ENCODE measurements at places on chromosomes 11 and 22. TPM values are rescaled to one million over a fixed set of nuclear protein-coding genes. Genes with fewer than 3 reads are reported as not detected.

GP1BB gene
- total RNA-seq: 2.7 TPM

OR52E8 gene
- not detected for total RNA-seq

GDPD4 gene
- total RNA-seq: not detected

SRPRA gene
- 39.4 TPM for total RNA-seq

ADM2 gene
- 0.25 TPM for total RNA-seq

ANGPTL5 gene
- not detected for total RNA-seq

H19 gene
- 162 TPM for total RNA-seq

MOGAT2 gene
- total RNA-seq: not detected

MYBPC3 gene
- not detected for total RNA-seq

HPX gene
- 0.25 TPM for total RNA-seq

RPUSD4 gene
- 31.2 TPM for total RNA-seq

SHISAL1 gene
- total RNA-seq: under 0.01 TPM

DNA sequence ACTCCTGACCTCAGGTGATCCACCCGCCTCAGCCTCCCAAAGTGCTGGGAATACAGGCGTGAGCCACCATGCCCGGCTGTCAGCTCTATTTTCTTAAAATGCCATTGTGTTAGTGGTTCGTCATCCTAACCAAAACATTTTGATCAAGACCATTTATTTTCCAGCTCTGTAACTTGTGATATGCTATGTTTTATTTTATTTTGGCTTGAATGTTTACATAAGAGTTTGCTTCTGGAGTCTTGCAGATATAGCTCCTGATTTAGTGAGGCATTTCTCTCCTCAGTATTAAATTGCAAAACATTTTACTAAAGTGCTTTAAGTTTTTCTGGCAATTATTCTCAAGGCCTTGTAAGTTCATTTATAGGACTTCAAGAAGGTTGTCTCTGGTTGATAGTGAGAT lies 4.4 kb downstream of the EP300 start:
- no peak for DNase-seq

DNA sequence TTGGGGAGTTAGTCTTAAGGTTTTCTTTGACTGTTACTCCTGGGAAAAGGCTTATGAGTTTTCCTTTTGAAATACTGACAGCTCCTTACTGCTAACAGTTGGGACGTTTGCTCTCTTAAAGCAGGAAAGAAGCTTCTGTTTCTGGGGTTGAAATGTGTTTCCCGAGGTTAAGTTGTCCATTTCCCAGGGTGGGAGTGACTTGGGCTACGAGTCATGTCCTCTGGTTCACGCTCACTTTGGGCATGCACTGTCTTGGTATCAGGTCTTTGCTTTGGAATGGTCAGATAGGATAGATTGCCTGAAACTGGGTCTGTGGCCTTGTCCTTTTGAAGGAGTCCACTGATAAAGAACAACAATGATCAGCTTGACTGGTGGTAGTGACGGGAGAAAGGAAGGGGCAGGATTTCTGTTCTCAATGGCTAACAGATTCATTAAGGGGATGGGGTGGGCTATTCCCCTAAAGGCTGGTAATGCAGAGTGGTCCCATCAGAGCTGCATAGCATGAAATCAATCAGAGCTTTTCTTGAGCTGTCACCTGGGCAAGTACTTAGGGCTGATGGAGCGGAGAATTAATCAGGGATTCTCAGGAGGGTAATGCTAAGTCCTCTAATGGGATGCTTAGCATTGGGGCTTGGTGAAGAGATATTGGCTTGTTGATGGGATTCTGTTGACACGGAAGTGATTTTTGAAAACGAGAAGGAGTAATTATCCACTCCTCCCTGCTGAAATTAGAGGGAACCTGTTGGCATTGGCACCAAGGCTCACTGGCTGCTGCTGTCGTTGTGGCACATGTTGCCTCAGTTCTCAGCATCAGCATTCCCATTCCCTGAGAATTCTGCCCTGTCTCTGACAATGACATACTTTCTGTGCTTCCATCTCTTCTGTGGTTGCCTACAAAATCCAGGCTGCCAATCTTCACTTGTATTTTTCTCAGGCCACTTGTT lies 81.6 kb downstream of the TEAD1 start:
- DNase-seq: peak; percentile 18

DNA sequence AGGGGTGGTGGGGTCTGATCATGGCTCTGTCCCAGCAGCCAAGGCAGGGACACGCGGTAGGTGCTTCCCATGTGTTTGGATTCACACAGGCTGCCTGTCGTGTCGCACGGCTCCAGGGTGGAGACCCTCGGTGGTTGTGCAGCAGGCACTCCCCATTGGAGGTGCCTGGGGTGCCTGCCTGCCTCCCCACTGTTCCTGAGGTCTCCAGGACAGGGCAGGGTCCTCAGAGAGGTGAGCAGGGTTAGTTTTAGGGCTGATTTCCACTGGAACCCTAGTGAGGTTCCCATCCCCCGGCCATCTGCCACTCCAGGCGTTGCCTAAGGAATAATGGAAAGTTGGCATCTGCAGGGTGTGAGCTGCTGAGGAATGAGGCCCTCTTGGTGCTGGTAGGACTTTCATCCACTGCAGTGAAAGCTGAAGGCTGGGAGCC lies 32.3 kb downstream of the OSBPL5 start:
- no peak for DNase-seq

- no peak for DNase-seq
These were observed 18.4 kb downstream of the PARVB start for GRCh38 chr22:44042249-44043218.

DNA sequence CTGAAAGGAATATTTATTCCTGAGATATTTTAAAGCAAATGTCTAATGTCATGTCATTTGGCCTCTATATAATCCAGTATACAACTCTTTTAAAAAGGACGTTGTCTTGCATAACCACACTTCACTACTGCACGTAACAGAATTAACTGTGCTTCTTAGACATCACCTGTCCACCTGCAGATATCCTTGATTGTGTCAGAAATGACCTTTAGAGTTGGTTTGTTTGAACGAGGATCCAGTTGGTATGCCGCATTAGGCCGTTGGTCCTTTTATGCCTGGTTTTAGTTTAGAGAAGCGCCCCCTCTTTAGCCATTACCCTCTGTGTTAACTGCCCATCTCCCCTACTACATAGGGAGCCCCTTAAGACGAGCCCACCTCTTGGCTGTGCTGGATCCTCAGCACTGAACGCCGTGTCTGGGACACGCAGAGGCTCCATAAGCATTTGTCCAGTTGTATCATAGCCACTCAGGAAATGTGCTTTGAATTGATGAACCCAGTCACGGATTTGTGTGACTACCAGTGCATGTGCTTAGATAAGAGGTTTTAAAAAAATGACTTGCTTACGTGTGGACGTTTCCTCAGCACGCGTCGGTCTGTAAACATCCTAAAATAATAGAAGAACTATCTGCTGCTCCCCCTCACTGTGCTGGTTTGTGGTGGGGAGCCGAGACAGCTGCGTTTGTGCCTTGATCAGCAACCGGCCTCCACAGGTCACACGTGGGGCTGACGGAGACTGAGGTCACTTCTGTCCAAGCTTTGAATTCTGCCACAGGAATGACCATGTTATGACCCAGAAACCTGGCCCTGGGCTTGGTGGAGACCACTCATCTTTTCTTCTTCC lies 4.0 kb downstream of the MICAL2 start:
- peak; percentile 80 for DNase-seq

DNA sequence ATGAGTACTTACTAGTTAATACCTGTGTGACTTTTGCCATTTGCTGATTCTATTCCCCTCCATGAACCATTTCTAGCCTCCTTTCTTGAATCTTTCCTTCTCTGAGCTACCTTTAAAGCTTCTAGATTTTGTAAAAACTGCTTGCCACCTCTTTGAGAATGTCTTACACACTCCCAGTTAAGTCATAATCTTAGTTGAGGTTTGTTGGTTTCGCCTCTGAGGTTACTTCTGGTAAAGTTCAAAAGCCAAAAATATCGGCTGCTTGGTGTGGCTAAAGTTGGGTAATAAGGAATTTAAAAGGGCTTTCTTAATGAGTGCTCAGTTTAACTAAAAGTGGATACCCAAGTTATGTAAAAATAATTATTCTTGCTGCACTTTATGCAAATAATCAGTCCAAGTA lies 10.4 kb upstream of the GLYAT start:
- DNase-seq: no peak

DNA sequence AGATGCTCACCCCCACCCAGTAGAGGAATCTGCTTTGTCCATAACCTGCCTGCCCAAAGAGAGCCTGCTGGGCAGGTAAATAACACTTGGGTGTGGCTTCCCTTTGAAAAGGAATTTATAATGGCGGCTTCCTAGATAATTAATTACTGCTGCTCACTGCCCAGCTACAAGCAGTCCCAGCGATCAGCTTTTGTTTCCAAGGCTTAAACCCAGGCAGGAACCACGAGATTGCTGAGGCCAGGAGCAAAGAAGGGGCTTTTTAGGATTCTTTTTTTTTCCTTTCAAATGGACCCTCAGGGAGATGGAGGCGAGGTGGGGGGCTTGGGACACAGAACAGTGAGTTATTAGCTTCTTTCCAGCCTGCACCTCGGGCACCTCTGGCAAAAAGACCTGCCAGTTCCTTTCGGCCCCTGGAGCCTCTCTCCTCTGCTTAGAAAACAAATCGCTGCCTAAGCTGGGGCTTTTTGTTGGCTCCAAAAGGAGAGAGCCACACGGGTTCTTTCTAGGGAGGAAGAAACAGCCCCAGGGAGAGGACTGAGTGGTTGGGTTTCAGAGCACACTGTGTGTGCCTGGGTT lies 107.2 kb downstream of the TSPAN18 start:
- DNase-seq: no peak

GRCh38 chr11:70409871-70410270 lies 11.5 kb downstream of the CTTN start:
- DNase-seq: no peak

- peak; percentile 23 for DNase-seq
These were observed at the start of gene ABCG4 for GRCh38 chr11:119149018-119149785. ABCG4 (plus strand) TSS chr11:119149052; CDS start chr11:119149966, 914 bp downstream.

DNA sequence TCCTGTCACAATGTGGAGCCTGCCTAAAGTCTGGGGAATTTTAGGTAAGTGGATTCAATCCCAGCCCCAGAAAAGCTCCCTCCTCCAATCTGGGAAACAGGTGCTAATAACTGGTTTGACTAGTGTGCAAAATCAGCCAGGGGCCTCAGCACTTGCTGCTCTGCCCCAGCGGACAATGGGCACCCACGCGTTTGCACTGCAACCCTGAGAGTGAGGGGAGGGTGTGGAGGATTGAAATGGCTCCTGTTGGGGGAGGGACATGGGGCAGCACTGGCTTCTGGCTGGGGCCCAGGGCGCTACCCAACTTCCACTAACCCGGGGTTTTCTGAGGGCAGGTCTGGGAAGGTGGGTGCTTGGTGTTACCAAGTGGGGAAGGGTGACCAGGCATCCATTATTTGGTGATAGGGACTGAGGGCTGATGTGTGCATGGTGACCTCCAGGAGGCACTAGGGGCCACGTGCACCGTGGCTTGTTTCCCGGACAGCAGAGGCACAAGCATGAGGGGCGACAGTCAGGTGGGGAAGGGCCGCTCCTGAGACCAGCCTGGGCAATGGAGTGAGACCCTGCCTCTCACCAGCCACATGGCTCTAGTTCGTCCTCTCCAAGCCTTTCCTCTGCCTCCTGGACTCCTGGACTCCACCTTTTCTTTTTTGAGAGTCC lies 4.3 kb upstream of the PNPLA5 start:
- DNase-seq: no peak

- peak; percentile 56 for DNase-seq
These were observed 20.7 kb upstream of the AIFM3 start for GRCh38 chr22:20946080-20946986.

DNA sequence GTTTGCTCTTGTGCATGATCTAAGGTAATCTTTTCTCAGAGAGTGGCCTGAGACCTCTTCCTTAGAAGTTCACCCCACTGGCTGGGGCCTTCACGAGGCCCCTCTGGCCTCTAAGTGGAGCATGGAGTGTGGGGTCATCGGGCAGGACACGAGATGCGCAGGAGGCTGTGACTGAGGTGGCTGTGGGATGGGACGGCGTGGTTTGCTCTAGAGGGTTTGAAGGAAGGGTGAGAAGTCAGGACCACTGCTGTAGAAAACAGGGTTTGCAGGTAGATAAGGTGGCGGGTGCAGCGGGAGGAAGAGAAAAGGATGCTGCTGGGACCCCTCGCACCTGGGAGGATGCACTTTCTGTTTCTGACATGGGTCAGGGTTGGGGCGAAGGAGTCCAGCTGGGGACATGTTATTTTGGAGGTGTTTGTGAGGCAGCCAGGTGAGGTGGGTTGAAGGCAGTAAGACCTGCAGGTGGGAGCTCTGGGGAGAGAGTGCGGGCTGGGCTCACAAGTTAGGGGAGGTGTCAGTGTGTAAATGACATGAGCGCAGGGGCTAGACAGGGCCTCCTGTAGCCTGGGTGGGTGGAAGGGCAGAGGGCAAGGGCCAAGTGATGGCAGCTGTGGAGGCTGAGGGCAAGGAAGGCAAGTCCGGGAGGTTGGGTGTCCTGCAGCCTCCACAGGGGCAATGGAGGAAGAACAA lies 62.5 kb downstream of the KCNQ1 start:
- DNase-seq: no peak

DNA sequence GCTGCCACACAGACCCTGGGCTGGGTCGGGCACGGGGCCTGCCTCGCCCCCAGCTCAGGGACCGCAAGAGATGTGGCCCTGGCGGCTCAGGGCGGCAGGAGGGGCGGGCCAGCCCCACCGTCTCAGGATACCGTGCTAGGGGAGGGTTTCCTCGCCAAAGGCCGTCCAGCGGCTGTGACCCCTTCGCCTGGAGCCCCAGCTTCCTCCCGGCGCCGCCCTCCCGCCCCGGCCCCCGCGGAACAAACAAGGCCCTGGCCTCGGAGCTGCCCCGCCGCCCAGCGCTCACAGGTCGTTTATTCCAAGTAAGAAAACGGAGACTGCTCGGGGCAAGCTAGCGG lies 543 bp upstream of the AP2A2 start:
- no peak for DNase-seq

DNA sequence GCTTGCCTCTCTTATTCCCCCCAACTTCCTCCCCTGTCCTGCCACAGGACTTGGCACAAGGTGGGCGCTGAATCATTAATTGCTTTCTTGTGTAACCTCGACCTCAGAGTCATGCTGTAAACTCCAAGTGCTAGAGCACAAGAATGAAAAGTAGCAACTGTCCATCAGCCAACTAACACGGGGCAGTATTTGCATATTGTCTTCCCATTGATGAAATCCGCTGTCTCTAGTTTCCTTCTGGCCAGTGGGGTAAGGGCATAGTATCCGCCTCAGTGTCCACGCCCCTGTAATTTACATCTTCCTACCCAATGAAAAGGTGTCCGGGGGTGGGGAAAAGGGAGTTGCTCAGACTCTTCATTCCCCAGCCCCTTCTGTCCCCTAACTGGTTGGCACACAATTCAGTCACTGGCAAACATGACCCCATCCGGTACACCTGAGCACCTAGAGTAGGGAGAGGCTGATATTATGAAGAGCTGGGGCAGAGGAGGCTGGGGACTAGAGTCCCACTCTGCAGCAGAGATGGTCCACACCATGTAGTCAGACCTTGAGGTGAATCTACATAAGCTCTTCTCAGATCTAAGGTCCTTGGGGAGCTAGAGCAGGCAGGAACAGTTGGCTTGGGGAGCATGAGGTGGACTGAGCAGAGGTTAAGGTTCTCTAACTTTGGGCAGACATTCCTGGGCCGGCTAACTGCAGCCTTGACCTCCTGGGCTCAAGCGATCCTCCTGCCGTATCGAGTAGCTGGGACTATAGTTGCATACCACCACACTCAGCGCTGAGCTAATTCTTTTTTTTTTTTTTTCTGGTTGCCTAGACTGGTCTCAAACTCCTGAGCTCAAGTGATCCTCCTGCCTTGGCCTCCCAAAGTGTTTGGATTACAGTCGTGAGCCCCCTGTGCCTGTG lies 6.8 kb upstream of the GGA1 start:
- peak; percentile 55 for DNase-seq

- DNase-seq: peak; percentile 32
These were observed 39.6 kb downstream of the CSNK2A3 start for GRCh38 chr11:11313426-11313825.
